Right renal pelvis (tissue), 4 donors: ENCODE measurements at places on chromosomes 4 and X. TPM values are rescaled to one million over a fixed set of nuclear protein-coding genes. Genes with fewer than 3 reads are reported as not detected.

EFHC2 gene
- polyA plus RNA-seq: 8.6 TPM

PABPC1L2B gene
- polyA plus RNA-seq: not detected

SOD3 gene
- polyA plus RNA-seq: 11.1 TPM

MAOB gene
- polyA plus RNA-seq: 55.1 TPM

TRPC5OS gene
- polyA plus RNA-seq: 0.12 TPM

KLF8 gene
- 4.6 TPM for polyA plus RNA-seq

TMEM144 gene
- polyA plus RNA-seq: 5.3 TPM

VCX2 gene
- not detected for polyA plus RNA-seq

PHEX gene
- polyA plus RNA-seq: 0.38 TPM

TMPRSS11A gene
- not detected for polyA plus RNA-seq

MAGEC1 gene
- not detected for polyA plus RNA-seq

CT47B1 gene
- polyA plus RNA-seq: not detected

MAP7D2 gene
- polyA plus RNA-seq: 3.4 TPM

SH3D19 gene
- 28.9 TPM for polyA plus RNA-seq

SSX4 gene
- not detected for polyA plus RNA-seq

CFAP99 gene
- polyA plus RNA-seq: 0.63 TPM

CITED1 gene
- 13.0 TPM for polyA plus RNA-seq

GAB3 gene
- 3.2 TPM for polyA plus RNA-seq

IGBP1 gene
- 106 TPM for polyA plus RNA-seq

NPY2R gene
- 0.40 TPM for polyA plus RNA-seq

FAM149A gene
- 51.5 TPM for polyA plus RNA-seq

RGN gene
- 37.2 TPM for polyA plus RNA-seq

ADH6 gene
- polyA plus RNA-seq: 45.2 TPM

HMGB3 gene
- polyA plus RNA-seq: 149 TPM

MAGEA11 gene
- polyA plus RNA-seq: not detected

BEX1 gene
- polyA plus RNA-seq: 60.5 TPM

ADAMTS3 gene
- polyA plus RNA-seq: 9.9 TPM

TMEM156 gene
- 3.5 TPM for polyA plus RNA-seq

KCND1 gene
- polyA plus RNA-seq: 2.7 TPM

CCKAR gene
- 0.10 TPM for polyA plus RNA-seq

ARL9 gene
- polyA plus RNA-seq: 0.26 TPM

ERAS gene
- 0.04 TPM for polyA plus RNA-seq

NCBP2L gene
- polyA plus RNA-seq: 0.05 TPM

TEC gene
- polyA plus RNA-seq: 4.1 TPM

PF4V1 gene
- polyA plus RNA-seq: 0.42 TPM

FAM13A gene
- 30.8 TPM for polyA plus RNA-seq

ADH1B gene
- polyA plus RNA-seq: 22.9 TPM

PNMA6A gene
- 17.6 TPM for polyA plus RNA-seq

SLAIN2 gene
- 74.7 TPM for polyA plus RNA-seq

CRLF2 gene
- not detected for polyA plus RNA-seq

COQ2 gene
- polyA plus RNA-seq: 16.9 TPM

DRD5 gene
- polyA plus RNA-seq: 0.53 TPM

SORBS2 gene
- 69.3 TPM for polyA plus RNA-seq

GAK gene
- polyA plus RNA-seq: 62.8 TPM

USP27X gene
- 12.0 TPM for polyA plus RNA-seq

EDNRA gene
- 72.9 TPM for polyA plus RNA-seq

VCX gene
- not detected for polyA plus RNA-seq

GLOD5 gene
- polyA plus RNA-seq: 2.4 TPM

BMPR1B gene
- 26.6 TPM for polyA plus RNA-seq

PAGE5 gene
- polyA plus RNA-seq: not detected

HMX1 gene
- 0.29 TPM for polyA plus RNA-seq
